ENCODE measurements at places on chromosomes 11 and 22.

- no peak for DNase-seq
Measured at GRCh38 chr22:40450616-40451015, 80.2 kb downstream of the SGSM3 start.

DNA sequence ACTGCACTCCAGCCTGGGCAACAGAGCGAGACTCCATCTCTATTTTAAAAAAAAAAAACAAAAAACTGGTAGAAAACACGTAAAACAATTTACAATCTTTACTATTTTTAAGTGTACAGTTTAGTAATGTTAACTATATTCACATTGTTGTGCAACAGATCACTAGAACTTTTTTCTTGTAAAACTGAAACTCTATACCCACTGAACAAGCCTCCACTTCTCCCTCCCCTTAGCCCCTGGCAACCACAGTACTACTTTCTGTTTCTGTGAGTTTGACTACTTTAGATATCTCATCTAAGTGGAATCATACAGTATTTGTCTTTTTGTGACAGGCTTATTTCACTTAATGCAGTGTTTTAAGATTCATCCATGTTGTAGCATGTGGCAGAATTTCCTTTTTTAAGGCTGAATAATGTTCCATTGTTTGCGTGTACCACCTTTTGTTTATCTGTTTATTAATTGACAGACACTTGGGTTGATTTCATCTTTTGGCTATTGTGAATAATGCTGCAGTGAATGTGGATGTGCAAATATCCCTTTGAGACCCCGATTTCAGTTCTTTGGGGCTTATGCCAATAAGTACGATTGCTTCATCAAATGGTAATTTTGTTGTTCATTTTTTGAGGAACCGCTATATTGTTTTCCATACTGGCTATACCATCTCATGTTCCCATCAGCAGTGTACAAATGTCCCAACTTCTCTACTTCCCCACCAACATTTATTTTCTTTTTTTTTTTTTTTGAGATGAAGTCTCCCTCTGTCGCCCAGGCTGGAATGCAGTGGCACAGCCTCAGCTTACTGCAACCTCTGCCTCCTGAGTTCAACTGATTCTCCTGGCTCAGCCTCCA lies 11.0 kb downstream of the DDB2 start:
- no peak for DNase-seq

- DNase-seq, result peak; percentile 75
Measured at GRCh38 chr11:11966826-11967668, 41.4 kb downstream of the DKK3 start.

DNA sequence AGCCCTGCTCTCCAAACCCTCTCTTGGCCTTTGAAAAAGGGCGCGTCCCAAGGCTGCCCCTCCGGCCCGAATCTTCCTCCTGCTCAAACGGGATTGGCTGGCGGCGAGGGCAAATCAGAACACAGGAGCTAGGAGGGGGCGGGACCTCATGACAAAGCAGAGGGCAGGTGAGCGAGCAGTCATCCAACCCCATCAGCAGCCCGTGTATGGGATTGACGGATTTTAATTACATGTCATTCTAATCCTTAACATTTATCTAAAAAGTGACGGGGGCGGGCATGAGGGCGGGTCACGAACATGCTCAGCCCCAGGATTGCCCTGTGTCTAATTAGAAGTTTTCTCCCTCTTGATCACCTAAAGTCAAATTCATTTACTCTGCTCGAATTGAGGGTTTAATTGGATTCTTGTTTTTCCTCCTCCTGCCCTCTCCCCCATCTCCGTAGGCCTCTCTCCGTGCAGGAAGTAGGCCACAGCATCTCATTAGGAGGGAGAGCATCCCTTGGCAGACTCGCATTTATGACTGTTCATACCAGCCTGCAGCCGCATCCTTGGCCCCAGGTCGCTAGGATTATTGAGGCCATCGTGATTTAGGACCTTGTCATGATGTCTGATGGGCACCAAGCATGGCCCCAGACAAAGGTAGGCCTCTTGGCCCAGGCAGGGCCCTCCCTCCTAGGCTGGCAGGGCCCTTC lies 147.1 kb downstream of the CHST1 start:
- no peak for DNase-seq

GRCh38 chr11:66881451-66881835 lies 24.6 kb downstream of the LRFN4 start:
- no peak for DNase-seq

GRCh38 chr11:62732830-62733229 lies 4.5 kb downstream of the TTC9C start:
- peak; percentile 28 for DNase-seq

DNA sequence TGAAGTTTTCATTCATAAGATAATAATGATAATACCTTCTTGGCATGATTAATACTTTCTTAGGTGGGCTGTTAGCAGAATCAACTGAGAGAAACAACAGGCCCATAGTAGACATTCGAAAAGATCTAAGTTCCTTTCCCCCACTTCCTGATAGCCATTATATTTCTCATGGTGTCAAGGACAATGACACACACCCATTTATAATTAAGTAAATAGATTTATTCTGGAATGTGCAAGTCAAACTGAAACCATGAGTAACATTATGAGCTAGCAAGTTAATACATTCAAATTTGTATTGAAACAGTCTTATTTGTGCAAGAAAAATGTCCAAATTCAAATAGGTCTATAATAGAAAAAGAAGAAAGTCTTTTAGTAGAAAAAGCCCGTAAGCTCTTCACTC lies 301.1 kb downstream of the GUCY1A2 start:
- DNase-seq, result no peak

- DNase-seq, result no peak
Measured at GRCh38 chr11:132119573-132119972, 749.2 kb downstream of the NTM start.

DNA sequence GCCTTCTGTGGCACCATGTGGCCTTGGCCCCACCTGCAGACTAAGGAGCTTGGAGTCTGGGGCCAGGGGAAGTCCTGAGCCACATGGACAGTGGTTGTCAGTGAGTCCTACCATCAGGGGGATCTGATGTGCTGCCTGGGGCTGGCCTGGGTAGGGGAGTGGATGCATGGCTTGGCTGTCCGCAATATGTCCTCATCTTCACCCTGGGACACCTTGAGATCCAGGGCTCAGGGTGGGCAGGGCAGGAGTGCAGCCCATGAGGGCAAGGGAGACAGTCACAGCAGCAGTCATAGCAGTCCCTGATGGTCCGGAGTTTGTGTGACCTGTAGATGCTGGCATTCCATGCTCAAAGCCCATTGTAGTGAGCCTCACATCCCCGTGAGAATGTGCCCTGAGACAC lies 256.8 kb upstream of the B3GAT1 start:
- no peak for DNase-seq

DNA sequence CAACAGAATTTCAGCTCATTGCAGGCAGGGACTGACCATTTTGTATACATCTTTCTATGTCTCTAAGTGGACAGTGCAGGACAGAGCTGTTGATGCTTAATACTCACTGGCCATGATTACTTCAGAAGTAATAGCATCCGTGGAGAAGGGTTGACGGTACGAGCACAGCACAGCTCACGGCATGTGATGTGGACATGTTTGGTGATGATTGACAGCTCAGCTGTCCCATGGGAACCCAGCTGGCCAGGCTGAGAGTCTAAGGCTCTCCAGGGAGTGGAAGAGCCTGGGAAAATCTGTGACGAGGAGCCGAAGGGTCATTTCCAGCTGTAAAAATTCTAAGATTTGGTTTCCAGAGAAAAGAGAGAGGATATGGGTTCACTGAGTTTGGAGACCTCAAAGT lies 198.2 kb downstream of the SNX19 start:
- peak; percentile 57 for DNase-seq

DNA sequence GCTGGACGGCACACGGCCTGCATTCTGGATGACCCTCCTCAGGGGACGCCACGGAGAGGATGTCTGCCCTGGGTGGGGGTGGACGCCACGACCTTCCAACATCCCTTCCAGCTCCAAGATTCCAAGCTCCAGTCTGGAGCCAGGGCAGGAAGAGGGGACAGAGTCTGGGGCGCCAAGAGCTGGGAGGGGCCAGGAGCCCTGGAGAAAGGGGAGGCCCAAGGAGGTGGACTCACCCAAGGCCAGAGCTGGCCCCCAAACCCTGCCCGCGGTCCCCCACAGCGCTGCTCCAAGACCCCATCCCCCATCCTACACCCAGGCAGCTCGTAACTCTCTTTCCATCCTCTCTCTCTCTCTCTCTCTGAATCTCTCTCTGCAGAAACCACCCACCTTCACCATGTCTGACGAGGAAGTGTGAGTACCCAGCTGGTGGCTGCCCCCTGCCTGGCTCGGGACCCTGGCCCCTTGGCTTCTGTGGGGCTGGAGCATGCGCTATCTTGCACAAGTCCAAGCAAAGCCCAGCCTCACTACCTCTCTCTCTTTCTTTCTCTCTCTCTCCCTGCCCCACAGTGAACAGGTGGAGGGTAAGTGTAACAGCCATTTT lies 3.1 kb downstream of the TNNT3 start:
- peak; percentile 94 for DNase-seq

- DNase-seq, result no peak
Measured at GRCh38 chr11:37963440-37963839, 1365.4 kb upstream of the RAG2 start.

DNA sequence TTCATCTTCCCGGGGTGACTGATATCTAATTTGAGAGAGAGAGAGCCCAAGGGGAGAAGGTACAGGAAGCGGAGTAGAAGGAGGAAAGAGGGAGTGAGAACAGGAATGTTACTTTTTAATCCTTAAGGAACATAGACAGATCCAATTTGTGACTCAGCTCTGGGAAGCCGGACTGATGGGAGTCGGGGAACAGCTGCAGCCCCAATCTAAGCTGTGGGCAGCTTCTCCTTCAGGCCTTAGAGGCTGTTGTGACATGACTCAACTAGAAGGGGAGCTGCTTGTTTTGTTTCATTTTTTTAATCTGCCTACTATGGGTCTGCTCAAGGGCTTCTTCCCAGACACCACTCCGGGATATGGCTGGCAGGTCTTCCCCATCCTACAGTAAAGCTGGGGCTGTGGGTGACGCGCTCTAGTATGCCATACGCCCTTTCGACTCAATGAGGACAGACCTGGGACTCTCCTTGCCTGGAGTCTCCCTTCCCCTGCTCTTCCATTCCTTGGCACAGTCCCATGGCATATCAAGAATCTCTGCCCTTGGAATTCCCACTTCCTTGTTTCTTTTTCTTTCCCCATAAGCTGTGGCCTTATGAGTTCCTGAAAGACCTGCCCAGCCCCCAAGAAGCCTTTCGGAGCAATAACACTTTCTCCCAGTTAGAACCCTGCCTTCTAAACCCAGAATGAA lies 103.3 kb upstream of the AKIP1 start:
- DNase-seq, result peak; percentile 91

- no peak for DNase-seq
Measured at GRCh38 chr11:60776167-60776566, 9.0 kb upstream of the MS4A10 start.

DNA sequence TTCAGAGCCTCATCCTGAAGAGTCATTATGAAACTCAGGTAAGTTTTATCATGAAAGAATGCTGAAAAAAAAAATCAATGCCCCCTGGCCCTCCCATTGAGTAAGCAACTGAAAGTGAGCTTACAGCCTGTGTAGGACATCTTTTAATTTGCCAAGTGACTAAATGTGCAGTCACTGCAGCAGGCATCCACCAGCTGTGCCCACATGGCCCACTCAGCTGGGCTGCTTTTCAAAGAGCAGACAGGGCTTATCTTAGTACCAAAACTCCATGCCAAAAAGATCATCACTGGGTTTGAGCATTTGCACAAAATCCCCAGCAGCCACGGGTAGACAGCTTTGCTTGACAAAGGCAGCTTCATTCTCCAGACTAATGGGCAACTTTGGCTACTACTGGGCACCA lies 709.7 kb downstream of the NTM start:
- peak; percentile 68 for DNase-seq

DNA sequence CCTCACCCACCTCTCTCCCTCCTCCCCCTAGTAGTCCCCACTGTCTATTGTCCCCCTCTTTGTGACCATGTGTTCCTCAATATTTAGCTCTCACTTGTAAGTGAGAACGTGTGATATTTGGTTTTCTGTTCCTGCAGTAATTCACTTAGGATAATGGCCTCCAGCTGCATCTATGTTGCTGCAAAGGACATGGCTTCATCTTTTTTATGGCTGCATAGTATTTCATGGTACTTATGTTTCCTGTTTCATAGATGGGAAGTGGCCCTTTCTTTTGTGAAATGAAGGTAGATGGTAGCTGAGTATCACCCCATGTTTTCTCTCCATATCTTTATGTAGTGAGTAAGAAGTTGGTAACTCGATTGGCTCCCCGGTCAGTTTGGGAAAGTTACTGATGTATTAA lies 66.6 kb upstream of the CREB3L1 start:
- DNase-seq, result no peak

- DNase-seq, result peak; percentile 37
Measured at GRCh38 chr11:27266125-27266524, 96.9 kb downstream of the CCDC34 start.

GRCh38 chr22:47818496-47818895 lies 1056.0 kb downstream of the TBC1D22A start:
- DNase-seq, result no peak

DNA sequence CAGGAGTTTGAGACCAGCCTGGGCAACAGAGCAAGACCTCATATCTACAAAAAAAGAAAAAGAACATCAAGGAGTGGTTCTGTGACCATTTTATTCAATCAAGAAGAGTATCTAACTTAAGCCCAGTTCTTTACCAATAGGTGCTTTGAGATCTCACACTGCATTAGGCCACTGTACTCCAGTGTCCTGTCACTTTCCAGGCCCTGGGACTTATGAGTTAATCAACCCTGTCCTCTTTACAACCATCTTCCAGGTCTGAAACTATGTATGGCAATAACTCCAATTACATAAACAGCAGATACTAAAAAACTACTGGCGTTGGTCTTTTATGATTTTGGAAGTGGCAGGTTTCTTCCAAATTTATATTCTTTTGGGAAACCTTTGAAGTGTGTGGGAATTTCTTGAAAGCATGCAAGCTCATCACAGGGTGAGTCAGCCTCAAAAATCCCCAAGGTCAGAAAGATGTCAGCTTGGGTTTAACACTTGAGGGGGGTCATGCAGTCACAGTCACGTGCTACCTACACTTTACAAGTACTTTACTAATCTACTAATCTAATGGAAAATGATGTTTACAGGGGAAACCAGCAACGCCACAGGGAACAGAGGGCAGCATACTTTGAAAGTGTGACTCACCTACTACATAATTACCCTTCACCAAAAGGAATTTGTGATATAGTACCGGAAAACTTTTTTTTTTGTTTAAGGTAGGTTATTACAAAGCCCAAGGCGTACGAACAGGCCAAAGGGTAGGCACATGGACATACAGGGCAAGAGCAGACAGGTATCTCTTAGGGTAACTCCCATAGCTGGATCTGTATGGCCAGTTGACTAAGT lies 15.6 kb downstream of the PISD start:
- no peak for DNase-seq

DNA sequence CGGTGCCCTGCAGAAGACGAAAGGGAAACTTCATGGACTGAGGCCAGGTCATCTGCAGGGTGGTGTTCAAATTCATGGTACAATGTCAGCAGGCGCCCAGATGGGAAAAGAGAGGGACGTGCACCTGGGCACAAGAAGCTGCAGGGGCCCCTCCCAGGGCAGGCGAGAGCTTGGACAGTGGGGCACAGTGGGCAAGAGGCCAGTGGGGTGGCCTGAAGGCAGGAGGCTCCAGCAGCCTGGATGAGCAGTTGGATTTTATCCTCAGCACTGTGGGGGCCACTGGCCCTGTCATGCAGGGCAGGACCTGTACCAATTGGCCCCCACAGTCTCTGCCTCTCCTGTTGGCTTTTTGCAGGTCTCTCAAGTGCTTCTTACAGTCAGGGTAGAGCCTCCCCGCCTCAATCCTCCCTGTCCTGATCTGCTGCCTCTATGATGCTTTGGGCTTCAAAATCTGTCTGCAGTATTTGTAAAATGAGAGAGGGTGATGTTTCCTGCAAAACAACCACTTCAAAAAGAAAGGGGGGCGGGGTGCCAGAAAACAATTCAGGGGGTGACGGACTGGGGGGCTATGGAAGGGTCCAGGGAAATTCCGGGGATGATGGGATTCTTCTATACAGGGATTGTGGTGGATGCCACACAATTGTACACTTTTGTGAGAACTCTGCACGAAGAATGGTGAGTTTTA lies 1.7 kb upstream of the BID start:
- no peak for DNase-seq
